Chondrocyte (in vitro differentiated cells): ENCODE measurements at places on chromosomes 1 and 21. TPM values are rescaled to one million over a fixed set of nuclear protein-coding genes. Genes with fewer than 3 reads are reported as not detected.

The GPR137B gene
- total RNA-seq: 12.2 to 13.4 TPM (median 13.1 TPM) in 3 replicates

The NUP210L gene
- total RNA-seq: 0.19 TPM in 1 of 3 replicates, not detected in the others

The ECM1 gene
- total RNA-seq: 3.6 to 9.1 TPM (median 8.2 TPM) in 3 replicates

The CDA gene
- total RNA-seq: not detected in 3 replicates

The SWT1 gene
- total RNA-seq: 2.7 to 3.5 TPM (median 3.3 TPM) in 3 replicates

The SUSD4 gene
- total RNA-seq: 0.42 to 0.87 TPM (median 0.85 TPM) in 3 replicates

GRCh38 chr1:69921486-69921885 lies 283.9 kb downstream of the LRRC40 start:
- no peak for DNase-seq

DNA sequence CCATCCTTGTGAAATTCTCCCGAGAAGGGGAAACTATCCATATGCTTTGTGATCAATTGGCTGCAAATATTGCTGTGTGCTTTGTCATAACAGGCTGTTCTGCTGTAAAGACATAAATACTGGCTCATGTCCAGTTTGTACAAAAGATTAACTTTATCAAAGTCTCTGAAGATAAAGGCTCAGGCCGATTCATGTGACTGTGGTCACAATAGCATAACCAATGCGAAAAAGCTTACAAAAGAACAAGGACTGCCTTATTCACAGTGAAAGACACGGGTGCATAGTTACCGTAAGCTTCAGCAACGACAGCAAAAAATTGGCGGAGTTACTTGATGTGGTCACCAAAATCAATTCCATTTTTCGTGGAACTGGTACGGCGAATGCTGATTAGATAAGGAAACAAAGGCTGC lies 173.6 kb upstream of the CHRM3 start:
- no peak for DNase-seq

GRCh38 chr1:161342821-161343220 lies 24.9 kb downstream of the CFAP126 start:
- no peak for DNase-seq

GRCh38 chr1:12279728-12280464 lies 50.1 kb downstream of the VPS13D start:
- no peak for DNase-seq

DNA sequence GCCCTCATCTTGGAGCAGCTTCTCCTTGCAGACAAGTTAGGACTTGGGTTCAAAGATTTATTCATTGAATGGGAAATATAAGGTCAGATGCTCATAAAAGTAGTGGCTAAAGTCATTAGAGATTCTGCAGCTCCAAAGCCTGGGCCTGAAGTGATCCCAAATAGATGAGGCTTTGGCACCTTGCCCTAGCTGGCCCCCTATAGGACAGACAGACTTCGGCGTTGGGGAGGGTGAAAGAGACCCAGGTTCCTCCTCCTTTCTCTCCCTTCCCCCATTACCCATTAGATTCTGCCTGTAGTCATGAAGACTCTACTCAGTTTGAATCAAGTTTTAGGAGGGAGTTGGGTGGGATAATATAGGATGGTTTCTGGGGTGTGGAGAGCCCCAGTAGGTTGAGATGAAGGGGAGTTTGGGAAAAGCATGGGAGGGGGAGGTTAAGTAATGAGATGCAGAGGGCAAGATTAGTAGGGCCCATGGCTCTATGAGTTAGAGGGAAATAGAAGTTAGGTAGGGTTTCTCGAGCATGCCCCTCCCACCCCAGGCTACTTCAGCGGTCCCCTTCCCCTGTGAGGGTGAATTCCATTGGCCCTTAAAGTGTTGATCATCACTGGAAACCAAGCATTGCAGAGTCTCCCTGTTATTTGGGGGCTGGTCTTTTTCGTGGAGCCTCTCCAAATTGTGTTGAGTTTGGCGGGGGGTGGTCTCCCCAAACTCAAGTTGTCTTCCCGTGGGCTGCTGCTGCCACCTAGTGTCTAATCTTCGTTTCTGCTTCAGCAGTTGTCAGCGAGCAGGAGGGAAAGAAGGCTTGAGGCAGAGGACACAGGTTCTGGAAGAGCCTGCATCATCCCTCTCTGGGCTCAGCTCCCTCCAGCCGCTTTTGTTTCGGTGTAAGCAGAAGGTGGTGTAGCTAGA lies 2.1 kb upstream of the AHDC1 start:
- no peak for DNase-seq
